ENCODE measurements at places on chromosomes 7 and 10.

DNA sequence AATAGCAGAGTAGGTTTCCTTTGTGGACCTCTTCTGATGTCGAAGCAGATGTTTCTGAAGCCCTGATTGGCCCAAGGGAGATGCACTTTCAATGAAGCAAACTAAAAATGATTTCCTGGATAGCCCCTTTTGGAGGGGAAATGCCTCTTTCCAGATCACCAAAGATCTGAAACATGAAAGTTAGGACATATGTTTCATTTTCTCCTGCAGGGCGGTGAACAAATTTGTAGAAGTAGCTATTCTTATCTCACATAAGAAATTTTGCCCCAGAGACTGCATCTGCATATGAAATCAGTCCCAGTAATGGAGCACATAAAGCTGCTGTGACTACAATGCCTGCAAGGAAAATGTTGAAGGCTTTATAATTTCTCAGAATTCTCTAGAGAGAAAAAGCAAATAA, 56.0 kb downstream of the THSD7A start:
- no peak for DNase-seq

DNA sequence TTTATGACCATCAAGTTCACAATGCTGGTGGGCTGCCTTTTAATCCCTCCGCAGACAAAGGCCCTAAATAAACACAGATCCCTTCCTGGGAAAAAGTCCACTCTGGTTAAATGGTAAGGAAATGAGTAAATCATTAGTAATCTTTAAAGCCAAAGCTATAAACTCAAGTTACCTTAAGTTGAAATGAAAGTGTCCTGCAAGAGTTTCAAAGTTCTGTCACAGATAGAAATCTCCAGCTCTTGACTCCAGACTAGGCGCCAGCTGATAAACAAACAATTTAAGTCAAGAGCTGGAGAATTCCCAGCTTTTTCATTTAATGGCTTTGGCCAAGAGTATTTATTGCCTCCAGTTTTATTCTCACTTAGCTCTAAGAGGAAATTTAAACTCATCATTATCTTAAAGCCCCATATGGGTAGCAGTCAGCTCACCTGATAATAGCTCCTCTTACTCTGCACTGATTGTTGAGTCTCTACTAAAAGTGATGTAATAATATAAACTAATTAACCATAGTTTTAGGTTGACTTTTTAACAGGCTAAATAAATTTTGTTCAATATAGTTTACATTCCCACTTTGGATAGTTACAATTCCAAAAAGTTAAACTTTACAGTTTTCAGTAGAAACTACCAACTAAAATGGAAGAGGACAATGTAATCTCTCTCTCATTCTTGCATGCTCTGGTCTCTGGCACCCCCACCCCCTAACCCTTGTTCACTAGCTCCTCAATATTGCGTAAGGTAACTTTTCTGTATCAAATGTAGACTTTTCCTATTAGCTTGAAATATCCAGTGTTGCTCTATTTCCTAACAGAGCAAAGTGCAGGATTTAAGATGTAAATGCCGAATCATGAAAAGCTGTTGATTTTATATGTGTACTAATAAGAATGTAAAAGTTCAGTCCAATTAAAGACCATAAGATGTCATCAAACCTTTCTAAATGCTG, 56.1 kb downstream of the HIBADH start:
- no peak for DNase-seq

- DNase-seq: no peak
These were observed 7.0 kb downstream of the FBH1 start for GRCh38 chr10:5897053-5897340.

DNA sequence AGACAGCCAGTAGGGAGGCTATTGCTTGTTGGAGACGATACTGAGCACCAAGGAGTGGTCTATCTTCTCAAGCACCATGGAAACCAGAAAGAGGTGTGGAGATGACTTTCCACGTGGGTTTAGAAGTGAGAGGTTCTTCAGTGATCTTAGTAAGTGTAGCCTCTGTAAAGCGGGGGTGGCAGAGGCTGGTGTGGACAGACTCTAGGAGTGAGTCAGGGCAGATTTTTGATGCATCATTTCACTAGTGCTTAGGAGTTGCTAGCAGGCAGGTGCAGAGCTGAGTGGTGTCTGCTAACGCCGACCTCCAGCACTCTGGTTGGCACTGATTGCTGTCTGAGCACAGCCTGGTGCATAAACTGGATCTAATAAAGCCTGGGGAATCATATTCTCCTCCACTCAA, 78.4 kb upstream of the ADO start:
- DNase-seq: peak; percentile 33

- DNase-seq: no peak
These were observed 728.7 kb upstream of the GHITM start for GRCh38 chr10:83410570-83410969.

DNA sequence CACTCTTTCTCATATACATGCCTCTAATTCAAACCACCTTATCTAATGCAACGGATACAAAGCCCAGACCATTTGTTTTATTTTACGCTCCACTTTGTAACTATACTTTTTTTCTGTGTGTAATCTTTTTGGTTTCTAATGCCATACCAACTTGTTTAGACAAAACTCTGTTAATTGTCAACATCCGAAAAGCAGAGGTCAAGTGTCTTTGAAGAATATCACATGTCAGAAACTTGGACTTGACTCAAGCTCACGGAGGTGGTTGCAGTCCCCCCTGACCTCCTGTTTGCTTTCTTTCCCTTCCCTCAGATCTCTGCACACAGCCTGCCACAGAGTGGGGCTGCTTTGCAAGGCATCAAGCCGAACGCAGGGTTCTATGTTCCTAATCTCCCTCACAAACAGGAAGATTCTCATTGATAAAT, 698.9 kb downstream of the PARD3 start:
- DNase-seq: no peak

- DNase-seq: no peak
These were observed 202.4 kb downstream of the ADAM12 start for GRCh38 chr10:126185676-126186447.

- no peak for DNase-seq
These were observed 181.5 kb upstream of the TRIM24 start for GRCh38 chr7:138278601-138279000.

DNA sequence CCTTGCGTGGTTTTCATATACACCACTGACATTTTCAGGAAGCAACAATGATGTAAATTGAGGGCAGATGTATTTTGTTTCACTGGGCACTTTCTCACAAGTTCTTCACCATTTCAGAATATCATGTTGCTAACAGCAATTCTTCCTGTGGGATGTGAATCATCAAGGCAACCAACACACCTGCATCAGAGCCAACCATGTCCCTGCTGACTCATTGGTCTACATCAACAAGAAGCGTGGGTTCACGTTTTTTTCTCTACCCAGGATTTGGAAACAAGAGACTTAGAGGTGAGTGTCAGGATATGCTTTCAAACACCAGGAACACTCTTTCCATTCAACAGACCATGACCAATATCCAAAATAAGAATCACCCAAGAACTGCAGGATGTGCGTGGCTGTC, 203.9 kb downstream of the TEX36 start:
- no peak for DNase-seq

- no peak for DNase-seq
These were observed 8.3 kb downstream of the CALU start for GRCh38 chr7:128747327-128748079.

GRCh38 chr7:2934211-2934731, 90.2 kb upstream of the GNA12 start:
- no peak for DNase-seq

DNA sequence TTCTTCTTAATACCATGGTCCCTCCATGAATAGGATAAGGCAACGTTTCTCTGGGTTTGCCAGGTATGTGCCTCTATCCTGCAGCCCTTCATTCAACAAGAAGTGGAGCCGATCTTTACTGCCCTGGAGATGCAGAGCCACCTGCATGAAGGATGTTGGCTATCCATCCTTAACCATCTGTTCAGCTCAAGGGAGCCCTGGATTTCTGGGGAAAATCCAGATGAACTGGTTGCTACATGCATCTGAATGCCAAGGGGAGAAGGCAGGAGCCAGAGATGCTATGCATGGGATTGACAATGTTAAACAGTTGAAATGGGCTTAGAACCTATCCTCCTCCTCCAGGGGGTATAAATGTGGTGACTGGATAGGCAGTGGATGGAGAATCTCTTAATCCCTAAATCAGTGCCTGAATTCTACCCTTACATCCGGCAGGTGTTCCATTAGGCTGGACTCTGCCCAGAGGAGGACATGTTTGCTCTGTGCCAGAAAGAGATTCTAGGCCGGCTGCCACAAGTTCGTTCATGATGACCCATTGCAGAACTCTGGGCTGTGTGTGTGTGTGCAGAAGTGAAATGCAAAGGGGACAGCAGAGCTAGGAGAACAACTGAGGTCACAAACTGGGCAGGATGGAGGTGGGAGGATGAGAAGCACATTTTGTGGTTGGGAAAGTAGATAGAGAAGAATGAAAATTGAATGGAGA, 15.6 kb downstream of the CPED1 start:
- no peak for DNase-seq

DNA sequence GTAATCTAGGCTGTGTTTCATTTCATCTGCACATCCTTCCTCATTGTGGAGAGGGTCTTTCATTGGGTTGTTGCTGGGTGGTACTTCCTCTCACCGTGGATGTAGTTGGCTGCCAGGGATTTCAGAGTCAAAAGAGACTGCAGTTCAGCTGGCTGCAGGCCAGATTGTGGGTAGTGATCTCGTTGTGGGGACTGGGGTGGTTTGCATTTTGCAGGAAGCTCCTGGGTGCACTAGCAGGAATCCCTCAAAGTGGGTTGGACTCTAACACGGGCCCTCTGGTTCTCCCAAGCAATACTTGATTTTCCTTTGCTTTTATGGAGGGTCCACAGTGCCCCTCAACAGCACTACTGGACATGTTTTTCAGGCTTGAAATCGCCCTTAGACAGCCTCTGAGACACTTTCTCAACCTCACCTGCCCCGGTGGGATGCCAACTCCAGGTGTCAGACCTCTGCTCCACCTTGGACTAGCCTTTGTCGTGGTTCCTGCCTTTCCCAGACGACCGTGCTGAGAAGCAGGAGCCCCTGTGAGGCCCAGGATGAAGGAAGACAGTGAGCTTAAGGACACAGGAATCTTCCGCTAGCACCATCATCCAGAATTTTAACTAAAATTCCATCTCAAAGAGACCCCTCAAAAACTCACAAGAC, 23.9 kb upstream of the ZNF273 start:
- no peak for DNase-seq

GRCh38 chr10:33712825-33713224, 378.4 kb upstream of the NRP1 start:
- DNase-seq: no peak

DNA sequence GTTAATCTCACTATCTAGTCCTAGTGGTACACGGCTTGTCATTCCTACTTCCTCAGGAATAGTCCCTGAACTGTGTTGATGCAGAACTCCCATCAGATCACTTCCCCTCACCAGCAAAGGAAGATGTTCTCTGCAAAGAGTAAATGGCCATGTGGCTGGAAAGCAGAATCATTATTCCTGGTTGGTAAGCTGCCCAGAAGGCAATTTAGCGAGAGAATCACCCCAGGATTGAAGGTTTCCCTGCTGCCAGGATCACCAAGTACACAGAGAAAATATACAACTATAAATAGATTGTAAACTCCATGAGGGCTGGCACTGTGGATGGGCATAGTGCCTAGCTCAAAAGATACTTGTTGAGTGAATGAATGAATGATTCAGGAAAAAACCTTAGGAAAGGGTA, 115.0 kb downstream of the GFRA1 start:
- DNase-seq: no peak

DNA sequence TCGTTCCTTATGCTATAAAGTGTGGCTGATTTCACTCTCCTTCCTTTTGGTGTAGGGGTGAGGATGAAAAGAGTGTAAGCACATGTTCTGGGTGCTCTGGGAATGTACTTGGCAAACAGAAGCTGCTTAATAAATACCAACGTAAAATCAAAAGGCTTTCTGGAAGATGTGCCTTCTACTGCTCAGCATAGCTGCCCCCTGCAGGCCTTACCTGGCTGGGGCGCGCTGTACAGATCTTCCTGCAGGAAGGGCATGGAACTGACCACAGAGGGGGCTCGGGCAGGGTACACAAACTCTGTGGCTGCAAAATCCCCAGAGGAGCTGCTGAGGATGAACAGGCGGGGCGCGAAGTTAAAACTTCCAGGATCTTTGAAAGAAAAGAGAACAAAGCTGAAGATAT, 169.4 kb downstream of the SVIL start:
- DNase-seq: no peak

- no peak for DNase-seq
These were observed 77.8 kb downstream of the PAX2 start for GRCh38 chr10:100823194-100823593.

DNA sequence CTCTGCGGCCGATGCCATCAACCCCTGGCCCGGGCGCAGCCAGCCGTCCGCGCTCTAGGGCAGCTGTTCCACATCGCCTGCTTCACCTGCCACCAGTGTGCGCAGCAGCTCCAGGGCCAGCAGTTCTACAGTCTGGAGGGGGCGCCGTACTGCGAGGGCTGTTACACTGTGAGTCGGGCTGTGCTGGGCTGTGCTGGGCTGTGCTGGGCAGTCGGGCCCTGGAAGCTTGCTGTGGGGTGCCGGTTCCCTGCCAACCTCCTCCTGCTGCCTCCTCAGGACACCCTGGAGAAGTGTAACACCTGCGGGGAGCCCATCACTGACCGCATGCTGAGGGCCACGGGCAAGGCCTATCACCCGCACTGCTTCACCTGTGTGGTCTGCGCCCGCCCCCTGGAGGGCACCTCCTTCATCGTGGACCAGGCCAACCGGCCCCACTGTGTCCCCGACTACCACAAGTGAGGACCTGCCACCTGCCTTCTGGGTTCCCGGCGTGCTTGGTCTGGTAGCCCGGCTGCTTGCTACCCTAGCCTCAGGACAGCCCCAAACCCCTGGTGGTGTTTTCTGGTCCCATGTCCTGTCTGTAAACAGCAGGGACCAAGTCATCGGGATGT, 7.5 kb downstream of the ZYX start:
- no peak for DNase-seq

DNA sequence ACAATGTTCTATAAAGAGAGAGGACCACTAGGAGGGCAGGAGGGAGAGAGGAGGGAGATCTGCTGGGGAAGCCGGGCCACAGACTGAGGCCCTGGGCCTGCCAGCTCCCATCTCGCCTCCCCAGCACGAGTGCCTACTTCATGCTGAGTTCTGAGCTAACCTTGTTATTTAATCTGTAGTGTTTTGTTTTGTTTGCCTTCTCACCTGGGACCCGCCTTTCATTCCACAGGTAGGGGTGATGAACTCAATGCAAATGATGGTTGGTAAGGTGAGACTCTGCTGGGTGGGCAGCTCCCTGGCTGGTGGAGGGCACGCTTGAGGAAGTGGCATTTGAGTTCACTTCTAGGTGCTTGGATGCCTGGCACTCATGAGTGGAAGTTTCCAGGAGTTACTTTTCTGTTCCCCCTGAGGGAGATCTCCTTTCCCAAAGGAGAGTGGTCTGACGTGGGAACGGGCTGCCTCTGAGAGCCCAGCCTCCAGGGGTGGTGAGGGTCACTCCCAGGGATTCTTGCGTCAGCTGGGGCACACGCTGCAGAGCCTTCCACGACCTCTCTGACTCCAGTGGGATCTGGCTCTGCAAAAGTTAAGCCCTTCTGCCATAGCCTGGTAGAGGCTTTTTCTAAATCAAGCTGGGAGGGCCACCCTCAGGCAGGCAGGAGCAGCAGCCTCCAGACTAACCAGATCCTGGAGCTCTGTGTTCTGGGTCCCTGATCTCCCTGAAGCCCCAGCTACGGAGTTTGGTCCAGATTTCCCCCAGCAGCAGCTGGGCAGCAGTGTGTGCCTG, 22.4 kb downstream of the UBTD1 start:
- DNase-seq: no peak

- no peak for DNase-seq
These were observed 33.3 kb downstream of the DDC start for GRCh38 chr7:50531928-50532327.
